Breast epithelium (tissue), 4 donors: ENCODE measurements at places on chromosomes 12 and 14. TPM values are rescaled to one million over a fixed set of nuclear protein-coding genes. Genes with fewer than 3 reads are reported as not detected.

- no peak for DNase-seq
These were observed 47.4 kb upstream of the SRSF5 start for GRCh38 chr14:69719501-69719951.

DNA sequence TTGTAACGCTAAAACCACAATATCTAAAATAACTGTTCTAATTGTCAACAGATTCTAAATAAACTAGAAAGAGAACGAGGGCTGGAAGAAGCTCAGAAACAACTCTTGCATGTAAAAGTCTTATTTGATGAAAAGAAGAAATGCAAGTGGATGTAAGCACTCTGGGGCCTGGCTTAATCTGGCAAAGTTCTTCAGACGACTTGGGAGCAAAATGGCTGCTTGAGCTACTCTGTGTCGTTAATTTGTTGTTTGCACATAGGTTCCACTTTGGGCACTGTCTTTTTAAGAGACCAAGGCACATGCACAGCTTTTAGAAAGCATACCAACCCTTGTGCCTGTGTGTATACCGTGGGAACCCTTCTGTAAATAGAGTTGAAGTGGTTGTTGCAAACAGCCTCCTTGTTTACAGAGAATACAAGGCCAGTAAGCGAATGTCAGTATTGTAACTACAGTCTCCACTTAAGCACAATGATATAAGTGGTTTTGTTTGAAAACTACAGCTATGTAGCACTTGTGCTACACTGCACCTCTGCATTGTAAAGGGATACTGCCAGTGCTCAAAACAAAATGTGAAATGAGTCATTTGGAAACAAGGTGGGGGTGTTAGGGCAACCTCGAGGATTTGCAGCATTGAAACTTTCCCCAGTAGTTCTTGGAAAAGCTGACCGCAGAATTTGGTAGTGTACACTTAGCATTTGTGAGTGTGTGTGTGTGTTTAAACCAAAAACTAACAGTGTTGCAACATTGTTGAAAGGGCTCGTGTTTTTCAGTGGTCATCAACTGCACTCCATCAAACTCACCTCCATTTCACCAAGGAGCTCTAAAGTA is 154.3 kb downstream of the CEP83 start:
- DNase-seq: no peak

GRCh38 chr12:42502682-42503081 is 86.9 kb downstream of the PRICKLE1 start:
- no peak for DNase-seq

- no peak for DNase-seq
These were observed 10.6 kb downstream of the TMED10 start for GRCh38 chr14:75165586-75166391.

BEST3 gene
- 0.66 TPM for total RNA-seq

FBXW8 gene
- total RNA-seq: 16.4 TPM
